Head of caudate nucleus (tissue), 42 donors: ENCODE measurements at places on chromosomes 1 and 21.

DNA sequence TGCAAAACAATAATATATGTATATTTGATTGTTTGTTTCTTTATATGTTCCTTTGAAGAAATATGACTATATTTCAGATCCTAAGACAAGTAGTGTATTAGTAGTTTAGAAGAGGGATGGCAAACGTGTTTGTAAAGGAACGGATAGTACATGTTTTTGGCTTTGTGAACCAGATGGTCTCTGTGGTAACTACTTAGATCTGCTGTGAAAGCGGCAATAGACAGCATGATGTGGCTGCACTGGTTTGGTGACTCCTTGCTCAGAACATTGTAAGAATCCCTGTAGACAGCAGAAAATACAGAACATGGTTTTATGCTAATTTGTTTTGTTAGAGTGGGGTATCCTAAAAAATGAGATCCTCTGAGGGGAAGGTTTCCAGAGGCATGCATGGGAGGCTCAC, 3.1 kb downstream of the ACADM start:
- DNase-seq: no peak

- peak; percentile 72 for DNase-seq
Measured at GRCh38 chr21:32726839-32727686, 750 bp downstream of the SYNJ1 start.

DNA sequence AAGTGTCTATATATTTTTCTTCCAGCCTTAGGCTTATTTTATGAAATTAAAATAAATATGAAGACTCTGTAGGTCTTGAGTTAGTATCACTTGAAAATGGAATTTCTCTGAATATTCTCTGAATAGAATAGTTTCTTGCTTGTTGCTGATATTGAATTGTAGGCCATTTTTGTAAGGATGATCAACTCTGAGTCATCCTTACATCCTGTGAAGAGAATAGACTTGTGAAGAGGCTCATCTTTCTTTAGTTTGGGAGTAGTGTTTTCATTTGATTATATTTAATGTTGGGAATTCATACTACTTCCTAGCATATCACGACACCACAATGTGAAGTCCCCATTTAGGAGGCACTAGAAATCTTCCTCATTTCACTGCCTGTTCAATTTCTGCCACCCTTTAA, 27.5 kb upstream of the CD1D start:
- DNase-seq: no peak

GRCh38 chr1:76715474-76715873, 151.8 kb upstream of the ST6GALNAC5 start:
- DNase-seq: no peak

DNA sequence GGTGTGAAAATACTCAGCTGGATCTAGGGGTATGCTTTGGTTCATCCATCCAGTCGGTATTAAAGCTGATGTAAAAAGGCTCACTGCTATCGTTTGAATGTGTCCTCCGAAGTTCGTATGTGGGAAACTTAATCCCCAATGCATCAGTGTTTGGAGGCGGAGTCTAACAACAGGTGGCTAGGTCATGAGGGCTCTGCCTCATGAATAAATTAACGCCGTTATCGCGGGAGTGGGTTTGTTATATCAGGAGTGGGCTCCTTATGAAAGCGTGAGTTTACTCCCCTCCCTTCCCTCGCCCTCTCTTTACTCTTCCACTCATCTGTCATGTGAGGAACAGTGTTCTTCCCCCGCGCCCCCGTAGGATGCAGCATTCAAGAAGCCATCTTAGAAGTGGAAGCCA, 48.9 kb upstream of the ZNF281 start:
- DNase-seq: no peak

DNA sequence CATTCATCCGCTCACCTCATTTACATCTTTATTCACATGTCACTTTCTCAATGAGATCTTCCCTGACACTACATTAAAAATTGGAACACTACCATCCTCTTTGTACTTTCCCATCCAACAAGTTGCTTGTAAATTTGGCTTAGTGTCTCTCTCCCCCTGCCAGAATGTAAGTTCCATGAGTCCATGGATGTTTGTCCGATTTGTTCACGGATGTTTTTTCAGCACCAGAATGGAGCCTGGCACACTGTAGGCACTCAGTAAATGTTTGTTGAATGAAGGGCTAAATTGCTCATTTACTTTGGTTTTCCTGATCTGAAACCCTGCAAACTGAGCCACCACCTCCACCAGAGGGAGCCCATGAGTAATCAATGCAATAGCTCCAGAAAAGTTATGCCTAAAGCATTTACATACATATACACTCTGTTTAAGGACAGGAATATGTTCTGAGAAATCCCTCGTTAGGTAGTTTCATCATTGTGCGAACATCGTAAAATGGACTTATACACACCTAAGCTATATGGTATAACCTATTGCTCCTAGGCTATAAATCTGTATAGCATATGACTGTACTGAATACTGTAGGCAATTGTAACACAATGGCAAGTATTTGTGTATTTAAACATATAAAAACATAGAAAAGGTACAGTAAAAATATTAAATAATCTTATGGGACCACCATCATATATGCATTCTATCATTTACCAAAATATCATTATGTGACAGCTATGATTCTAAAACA, 2.8 kb upstream of the EYA3 start:
- peak; percentile 86 for DNase-seq

- DNase-seq: no peak
Measured at GRCh38 chr1:87231703-87232367, 96.8 kb upstream of the LMO4 start.

- DNase-seq: no peak
Measured at GRCh38 chr1:12143631-12144155, 23.1 kb upstream of the TNFRSF1B start.

GRCh38 chr1:17118706-17119075, 560 bp downstream of the PADI2 start:
- DNase-seq: no peak

DNA sequence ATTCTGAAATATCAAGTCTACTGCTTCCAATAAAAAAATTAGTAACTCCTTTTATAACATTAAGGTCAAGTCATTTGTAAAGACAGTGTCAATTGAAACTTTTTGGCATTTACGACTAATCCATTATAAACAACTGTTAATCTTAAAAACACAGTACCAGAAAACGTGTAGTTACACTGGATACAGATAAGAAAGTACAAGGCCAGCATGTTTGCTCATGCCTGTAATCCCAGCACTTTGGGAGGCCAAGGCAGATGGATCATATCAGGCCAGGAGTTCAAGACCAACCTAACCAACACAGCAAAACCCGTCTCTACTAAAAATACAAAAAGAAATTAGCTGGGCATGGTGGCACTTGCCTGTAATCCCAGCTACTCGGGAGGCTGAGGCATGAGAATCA, 29.4 kb downstream of the DENND1B start:
- no peak for DNase-seq

DNA sequence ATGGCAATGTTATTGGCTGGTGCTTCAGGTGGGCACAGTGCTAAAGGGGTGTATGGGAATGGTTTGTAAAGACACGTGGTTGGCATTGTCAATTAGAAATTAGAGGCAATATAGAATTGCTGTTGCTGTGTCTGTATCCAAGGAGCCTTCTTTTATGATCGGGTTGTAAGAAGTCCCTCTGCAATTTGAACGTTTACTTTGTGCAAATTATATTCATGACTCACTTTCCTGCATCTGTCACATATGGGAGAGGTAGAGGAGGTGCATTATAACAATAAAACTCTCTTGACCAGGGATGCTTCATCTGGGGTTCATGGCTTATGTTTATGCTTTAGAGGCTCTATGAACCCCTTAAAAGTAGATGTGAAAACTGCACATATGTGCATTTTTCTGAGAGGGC, 130.4 kb upstream of the DNAH14 start:
- no peak for DNase-seq

- peak; percentile 14 for DNase-seq
Measured at GRCh38 chr21:46217511-46218196, 10.9 kb downstream of the LSS start.

DNA sequence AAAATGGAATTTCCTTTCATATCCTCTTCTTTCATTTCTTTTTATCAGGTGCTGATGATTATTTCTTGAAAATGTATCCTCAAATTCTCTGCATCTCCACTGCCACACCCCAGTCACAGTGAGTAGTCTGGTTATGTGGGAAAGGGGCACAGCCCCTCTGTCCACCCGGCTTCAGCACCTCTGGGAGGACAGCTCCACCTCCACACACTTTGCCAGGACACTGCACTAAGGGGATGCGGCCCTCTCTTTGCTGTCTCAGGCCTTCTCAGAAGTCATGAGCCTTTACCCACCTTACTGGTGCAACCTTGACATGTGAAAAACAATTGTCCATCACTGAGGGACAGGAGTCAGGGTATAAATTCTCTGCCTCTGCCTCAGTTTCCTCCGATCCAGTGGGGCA, 433.1 kb downstream of the PCP4 start:
- DNase-seq: no peak

DNA sequence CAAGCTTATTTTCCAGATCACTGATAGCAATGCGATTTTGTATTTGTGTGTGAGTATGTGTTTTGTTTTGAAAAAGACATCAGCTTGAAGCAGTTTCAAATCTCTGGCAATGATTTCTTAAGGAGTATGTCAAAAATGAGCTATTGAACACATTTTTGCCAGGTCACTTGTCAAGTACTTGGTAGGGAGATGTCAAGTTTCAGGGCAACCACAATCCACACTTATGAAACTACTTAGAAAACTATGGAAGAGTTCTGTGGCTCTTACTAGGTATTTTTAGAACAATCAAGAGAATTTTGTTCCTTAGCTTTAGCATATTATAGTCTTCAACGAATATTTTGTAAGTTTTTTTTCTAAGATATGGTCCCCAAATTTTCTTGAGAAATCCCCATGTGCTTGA, 318.8 kb upstream of the ZRANB2 start:
- DNase-seq: no peak

DNA sequence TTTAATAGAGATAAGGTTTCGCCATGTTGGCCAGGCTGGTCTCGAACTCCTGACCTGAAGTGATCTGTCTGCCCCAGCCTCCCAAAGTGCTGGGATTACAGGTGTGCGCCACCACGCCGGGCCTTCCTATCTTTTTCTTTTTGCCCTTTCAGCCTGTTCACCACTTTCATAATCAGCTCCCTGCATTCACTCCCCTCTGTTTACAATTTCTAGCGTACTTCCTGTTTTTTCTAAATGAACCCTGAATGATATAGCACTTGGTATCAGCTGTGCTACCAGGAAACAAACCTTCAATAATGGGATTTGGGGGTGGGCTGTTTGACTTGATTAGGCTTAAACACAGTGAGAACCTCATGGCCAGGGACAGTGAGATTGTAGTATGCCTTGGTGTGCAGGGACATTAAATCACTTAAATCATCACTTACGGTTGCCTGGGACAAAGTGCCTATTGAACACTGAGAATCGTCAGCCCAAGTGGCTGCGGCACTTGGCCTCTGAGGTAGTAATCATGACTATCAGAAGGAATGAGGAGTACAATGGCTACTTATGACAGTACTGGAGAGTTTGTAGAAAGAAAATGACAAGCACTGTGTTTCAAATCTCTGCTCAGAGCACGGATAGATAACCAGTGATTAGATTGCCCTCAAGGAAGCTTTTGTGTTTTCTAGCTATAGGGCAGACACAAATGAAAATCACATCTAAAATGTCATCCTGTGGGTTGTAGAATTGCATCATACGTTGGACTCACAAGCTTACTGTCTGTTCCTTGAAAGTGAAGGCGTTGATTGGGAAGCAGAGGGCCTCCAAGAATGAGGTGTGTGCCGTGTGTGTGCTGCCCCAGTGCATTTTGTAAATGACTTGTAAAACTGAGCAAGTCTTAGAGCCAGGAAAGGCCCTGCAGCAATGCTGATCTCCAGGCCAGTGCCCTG, 661.8 kb downstream of the MATN1 start:
- DNase-seq: no peak

GRCh38 chr1:222618001-222618879, at the start of gene MIA3:
Gene MIA3 (plus strand): TSS chr1:222618097. CDS start chr1:222618111, 14 bp downstream.
- peak; percentile 69 for DNase-seq

DNA sequence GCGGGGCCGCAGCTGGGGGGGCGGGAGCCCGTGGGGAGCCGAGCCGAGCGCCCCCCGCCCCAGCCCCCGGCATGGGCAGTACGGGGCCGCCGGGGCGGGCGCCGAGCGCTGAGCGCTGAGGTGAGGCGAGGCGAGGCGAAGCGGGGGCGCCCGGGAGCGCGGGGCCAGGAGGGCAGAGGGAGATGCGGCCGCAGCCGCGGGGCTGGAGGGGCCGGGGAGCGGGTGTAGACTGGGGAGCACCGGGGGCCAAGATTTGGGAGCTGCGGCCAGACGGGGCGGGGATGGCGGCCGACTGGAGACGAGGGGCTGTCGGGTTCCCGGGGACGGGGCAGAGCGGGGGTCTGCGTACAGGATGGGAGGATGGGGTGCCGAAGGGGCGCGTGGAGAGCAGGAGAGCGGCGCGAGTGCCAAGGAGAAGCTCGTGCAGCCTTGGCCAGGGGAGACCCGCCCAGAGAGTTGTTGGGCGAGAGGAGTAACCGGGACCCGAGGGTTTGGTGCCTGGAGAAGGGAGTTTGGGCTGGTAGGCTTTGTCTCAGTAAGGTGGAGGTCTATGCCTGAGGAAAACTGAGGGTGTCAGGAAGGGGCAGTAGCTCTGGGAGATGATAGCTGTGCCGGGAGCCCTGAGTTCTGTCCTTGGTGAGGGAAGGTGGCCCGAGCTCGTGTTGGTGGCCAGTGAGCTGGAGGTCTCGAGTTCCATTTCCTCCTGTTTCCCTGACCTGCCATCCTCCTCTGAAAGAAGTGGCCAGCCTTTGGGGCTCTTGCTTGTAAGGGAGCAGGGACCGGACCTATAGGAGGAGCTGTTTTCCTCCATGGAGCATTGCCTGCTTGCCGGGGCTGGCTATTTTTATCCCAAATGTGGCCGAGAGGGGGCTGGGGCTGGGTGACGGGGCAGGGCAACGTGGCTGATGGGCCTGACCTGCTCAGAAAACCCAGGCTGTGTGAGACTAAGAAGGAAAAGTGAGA, 539 bp downstream of the ATP8B2 start:
- peak; percentile 74 for DNase-seq

DNA sequence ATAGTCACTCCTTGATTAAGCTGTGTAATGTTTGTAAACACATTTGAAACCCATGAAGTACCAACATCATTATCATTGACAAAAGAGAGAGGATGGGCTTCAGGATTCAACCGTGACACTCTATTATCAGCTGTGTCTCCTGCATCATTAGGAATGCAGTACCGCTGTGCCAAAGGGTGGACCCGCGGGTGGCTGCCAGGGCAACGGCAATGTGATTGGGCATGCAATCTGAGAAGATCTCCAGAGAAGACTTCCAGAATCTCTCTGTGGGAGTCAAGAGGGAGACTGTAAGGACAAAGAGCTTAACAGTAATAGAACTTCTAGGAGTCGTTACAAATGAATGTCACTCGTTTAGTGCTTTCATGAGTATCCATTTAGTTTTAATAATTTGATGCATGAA, 97.9 kb downstream of the USH2A start:
- DNase-seq: no peak
